ENCODE measurements at places on chromosomes 7 and 10.

DNA sequence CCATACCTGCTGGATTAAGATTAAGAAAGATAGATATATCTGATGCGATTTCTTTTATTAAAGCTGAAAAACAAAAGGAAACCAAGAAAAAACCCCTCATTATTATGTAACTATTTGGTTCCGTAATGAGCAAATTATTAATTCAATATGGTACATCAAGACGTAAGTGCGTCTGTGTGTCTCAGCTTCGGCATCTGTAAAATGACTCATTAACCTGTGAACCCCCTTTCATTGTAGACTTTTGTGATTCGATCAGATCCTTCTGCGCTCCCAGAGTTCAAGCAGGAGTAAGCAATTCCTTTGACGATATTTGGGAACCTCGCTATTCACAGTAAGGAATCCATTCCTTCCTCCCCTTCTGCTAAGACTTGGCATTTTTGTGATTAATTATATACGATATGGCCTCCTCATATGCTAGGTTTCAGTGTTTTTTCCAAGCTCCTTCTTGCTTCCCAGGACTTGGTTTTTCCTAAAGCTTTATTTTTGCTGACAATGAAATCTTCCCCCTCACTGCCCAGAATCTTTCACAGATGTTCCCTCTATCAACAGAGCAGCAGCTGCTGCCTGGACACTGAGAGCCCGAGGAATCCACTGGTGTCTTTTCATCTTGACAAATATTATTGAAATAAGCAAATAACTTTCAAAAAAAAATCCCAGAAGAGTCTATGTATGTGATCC, 171.7 kb upstream of the CELF2 start:
- DNase-seq: no peak

GRCh38 chr10:90199513-90199912, 498.1 kb downstream of the KIF20B start:
- DNase-seq: no peak

DNA sequence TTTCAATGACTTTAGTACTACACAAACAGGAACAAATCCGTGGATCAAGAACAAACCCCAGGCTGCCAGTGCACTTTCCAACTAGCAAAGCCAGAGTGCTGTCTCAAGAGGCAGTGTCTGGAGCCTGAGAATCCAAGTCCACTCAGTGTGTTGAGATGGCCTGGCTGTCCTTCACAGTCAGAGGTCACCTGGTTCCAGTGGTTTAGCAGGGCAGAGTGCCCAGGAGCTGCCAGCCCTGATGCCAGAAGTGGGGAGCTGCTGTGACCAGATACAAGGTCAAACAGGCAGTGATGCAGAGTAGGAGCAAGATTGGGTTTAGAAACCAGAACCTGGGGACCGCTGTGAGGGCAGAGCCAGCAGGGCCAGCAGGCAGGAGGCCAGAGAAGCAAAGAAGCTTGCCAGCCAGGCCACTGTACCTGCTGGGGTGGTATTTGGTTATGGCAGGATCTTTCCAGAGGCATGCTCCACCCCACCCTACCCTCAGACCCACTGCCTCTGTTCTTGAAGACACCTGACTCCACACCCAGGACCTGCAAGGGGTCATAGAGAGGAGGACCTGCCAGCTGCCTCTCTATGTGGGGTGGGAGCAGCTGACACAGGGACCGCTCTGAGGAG, 35.6 kb upstream of the C10orf90 start:
- DNase-seq: no peak

- no peak for DNase-seq
Measured at GRCh38 chr10:11713186-11713743, 28.9 kb upstream of the ECHDC3 start.

DNA sequence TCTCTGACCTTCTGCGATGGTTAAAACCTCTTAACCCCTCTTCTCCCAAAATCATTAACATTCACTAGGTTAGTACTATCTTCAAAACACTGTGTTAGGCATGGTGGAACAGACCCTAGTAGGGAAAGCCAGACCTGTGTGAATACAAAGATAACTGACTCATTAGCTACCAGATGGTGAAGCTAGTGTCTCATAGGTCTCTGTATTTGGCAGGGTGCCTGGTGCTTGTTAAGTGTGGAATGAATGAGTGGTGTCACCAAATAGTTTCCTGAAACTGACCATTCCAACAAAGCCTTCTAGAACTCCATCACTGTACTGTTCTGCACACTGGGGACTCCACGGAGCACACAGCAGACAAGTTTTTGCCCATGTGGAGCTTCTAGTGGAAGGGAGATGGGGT, 27.7 kb upstream of the TM9SF3 start:
- no peak for DNase-seq

DNA sequence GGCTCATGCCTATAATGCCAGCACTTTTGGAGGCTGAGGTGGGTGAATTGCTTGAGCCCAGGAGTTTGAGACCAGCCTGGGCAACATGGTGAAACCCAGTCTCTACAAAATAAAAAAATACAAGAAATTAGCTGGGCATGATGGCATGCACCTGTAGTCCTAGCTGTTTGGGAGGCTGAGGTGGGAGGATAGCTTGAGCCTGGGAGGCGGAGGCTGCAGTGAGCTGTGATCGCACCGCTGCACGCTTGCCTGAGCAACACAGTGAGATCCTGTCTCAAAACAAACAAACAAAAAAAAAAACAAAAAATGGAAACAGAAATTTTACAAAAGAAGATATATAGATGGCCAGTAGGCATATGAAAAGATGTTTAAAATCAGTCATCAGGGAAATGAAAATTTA, 57.1 kb downstream of the PTEN start:
- no peak for DNase-seq

- DNase-seq: no peak
Measured at GRCh38 chr10:133327651-133328357, 8.9 kb downstream of the CALY start.

DNA sequence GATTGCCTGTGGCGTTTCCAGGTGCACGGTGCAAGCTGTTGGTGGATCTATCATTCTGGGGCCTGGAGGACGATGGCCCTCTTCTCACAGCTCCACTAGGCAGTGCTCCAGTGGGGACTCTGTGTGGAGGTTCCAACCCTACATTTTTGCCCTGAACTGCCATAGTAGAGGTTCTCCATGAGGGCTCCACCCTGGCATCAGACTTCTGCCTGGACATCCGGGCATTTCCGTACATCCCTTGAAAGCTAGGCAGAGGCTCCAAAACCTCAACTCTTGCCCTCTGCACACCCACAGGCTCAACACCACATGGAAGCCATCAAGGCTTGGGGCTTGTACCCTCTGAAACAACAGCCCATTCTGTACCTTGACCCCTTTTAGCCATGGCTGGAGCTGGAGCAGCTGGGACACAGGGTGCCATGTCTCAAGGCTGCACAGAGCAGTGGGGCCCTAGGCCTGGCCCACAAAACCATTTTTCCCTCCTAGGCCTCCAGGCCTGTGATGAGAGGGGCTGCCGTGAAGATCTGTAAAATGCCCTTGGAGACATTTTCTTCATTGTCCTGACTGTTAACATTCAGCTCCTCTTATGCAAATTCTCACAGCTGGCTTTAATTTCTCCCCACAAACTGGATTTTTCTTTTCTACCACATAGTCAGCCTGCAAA, 10.0 kb upstream of the FGL2 start:
- no peak for DNase-seq

GRCh38 chr7:73974101-73974947, 53.6 kb upstream of the ELN start:
- no peak for DNase-seq

- no peak for DNase-seq
Measured at GRCh38 chr7:80128918-80129317, 5.7 kb upstream of the GNAI1 start.

DNA sequence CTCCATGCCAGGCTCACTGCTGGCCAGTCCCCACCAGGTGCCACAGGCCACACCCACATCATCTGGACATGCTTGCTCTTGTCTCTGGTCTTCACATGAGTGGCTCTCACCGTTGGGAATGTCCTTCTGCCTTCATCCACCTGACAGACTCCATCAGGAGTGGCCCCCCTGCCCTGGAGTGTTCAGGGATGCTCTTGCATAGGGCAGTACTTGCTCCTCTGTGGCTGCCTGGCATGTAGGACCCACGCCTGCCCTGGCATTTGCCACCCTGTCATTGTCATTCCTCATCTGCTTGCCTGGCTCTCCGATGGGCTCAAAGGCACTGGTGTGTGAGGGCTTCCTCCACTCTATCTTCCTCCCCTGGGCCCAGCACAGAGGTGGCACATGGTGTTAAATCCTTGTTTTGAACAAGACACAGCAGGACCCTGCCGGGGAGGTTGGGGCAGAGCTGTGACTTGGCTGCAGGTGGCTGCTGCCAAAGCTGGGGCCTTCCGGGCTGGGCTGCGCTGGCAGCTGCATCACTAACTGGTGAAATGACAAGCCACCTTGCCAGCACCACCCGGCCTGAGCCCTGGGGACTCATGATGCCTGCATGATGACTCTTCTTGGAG, 1.8 kb downstream of the SH2D4B start:
- no peak for DNase-seq
